Kidney (tissue), 22 donors: ENCODE measurements at places on chromosomes 2 and 18. TPM values are rescaled to one million over a fixed set of nuclear protein-coding genes. Genes with fewer than 3 reads are reported as not detected.

DNA sequence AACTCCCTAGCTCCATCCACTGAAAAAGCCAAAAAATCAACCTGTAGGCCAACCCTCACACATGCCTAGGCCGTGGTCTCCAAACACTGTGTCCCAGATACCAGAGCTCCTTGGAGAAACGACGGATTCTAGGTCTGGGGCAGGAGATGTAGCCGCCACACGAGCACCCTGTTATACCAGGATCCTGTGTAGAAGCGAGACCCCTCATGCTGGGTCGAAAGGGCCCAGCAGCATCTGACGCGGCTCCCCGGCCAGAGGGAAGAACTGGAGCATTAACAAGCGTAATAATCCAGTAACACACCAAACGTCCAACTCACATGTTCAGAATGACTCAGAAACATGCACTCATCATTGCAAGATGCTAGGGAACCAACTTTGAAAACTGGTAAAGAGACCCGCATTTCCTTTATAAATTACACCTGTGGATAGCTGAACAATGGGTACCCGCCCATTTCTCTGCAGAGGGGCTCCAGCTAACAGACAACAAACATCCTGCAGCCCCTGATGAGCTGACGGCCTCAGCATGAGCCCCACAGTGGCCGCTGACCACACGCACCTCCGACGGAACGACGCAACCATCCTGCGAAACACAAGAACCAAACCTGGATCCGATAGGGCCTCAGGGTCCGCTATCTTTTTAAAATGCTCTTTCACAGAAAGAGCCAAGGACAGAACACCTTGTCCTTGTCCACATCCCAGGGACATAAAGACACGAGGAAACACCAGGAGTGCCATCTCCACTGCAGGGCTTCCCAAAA, 14.2 kb downstream of the SLC66A2 start:
- H3K27me3 ChIP-seq = no peaks in the 10 kb centered on the region
- DNase-seq = no peak
- H3K4me1 ChIP-seq = peaks cover 16% of the 10 kb centered on the region
- no peak overlapping the region for H3K27ac ChIP-seq
- no peak overlapping the region for H3K4me3 ChIP-seq
- H3K36me3 ChIP-seq = peaks cover 17% of the 10 kb centered on the region

DNA sequence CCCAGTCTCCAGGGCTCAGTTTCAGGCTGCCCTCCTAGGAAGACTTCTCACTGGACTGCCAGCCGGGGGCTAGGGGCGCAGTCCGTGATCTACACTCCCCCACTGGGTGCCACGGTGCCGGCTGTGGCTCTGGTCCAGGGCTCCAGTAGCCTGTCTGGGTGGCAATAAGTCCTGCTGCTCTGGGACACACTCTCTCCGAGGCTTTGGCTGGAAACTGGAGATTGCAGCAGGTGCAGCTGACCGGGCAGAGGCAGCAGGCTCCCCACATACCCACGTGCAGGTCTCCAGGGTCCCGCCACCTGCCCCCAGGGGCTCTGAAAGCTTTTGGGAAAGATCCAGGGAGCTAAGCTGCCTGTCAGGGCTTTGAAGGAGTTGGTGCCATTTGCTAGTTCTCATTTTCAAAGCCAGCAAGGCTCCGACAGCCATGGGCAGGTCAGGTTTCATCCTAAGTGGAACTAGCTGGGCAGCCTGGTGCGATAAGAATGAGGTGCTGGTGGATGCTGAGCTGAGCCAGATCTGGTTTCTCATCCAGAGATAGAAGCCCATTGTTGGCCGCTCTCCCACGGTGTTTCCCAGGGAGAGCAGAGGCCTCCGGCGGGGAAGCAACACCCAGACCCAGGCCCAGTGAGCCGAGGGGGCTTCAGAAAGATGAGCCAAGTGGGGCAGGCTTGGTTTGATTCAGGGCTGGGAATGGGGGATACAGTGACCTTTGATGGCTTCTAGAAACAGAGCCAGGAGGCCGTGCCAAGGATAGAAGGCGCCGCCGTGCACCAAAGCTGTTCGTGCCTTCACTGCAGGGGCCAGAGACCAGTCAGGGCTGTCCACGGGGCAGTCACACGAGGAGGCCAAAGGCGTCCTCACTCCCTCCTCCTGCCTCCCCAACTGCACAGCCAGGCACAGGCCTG, 141.7 kb upstream of the GPC1 start:
- peak; percentile 67 for DNase-seq
- H3K4me3 ChIP-seq = no peak overlapping the region

- H3K4me1 ChIP-seq = no peaks in the 10 kb centered on the region
- no peaks in the 10 kb centered on the region for H3K36me3 ChIP-seq
- no peak overlapping the region for H3K27ac ChIP-seq
- H3K27me3 ChIP-seq = no peaks in the 10 kb centered on the region
Measured at GRCh38 chr18:54506516-54507261, 84.4 kb upstream of the DYNAP start.

GRCh38 chr18:67425672-67426071, 90.8 kb downstream of the DSEL start:
- no peak overlapping the region for H3K4me3 ChIP-seq
- H3K27ac ChIP-seq = no peak overlapping the region
- H3K36me3 ChIP-seq = no peaks in the 10 kb centered on the region
- H3K27me3 ChIP-seq = no peaks in the 10 kb centered on the region
- no peak for DNase-seq

DNA sequence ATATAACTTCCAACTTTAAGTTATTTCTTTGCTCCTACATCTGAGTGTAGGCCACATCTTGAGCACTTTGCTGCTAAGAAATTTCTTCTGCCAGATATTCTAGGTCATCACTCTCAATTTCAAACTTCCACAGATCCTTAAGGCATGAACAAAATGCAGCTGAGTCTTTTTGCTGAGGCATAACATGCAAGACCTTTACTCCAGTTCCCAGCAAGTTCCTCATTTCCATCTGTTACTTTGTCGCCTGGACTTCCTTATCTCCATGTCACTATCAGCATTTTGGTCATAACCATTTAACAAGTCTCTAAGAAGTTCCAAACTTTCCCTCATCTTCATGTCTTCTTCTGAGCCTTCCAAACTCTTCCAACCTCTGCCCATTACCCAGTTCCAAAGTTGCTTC, 1077.3 kb upstream of the TMEFF2 start:
- H3K27me3 ChIP-seq = no peaks in the 10 kb centered on the region
- H3K4me1 ChIP-seq = no peaks in the 10 kb centered on the region
- DNase-seq = no peak
- no peaks in the 10 kb centered on the region for H3K36me3 ChIP-seq
- H3K4me3 ChIP-seq = no peak overlapping the region

- DNase-seq = peak; percentile 47
- peaks cover 4% of the 10 kb centered on the region for H3K4me1 ChIP-seq
- no peaks in the 10 kb centered on the region for H3K36me3 ChIP-seq
- no peak overlapping the region for H3K4me3 ChIP-seq
- no peaks in the 10 kb centered on the region for H3K27me3 ChIP-seq
Measured at GRCh38 chr2:45891719-45892424, 240.4 kb downstream of the PRKCE start.

GRCh38 chr18:21499997-21500396, 100.5 kb downstream of the ESCO1 start:
- H3K4me1 ChIP-seq = no peaks in the 10 kb centered on the region
- no peaks in the 10 kb centered on the region for H3K27me3 ChIP-seq
- no peaks in the 10 kb centered on the region for H3K36me3 ChIP-seq

GRCh38 chr2:9780368-9781130, 62.7 kb upstream of the TAF1B start:
- no peak for DNase-seq
- no peaks in the 10 kb centered on the region for H3K27me3 ChIP-seq
- no peaks in the 10 kb centered on the region for H3K36me3 ChIP-seq
- H3K27ac ChIP-seq = no peak overlapping the region

GRCh38 chr2:29209551-29209950, 94.3 kb downstream of the CLIP4 start:
- H3K4me3 ChIP-seq = no peak overlapping the region
- no peak overlapping the region for H3K27ac ChIP-seq
- H3K4me1 ChIP-seq = no peaks in the 10 kb centered on the region
- DNase-seq = no peak

- H3K4me1 ChIP-seq = no peaks in the 10 kb centered on the region
- H3K36me3 ChIP-seq = no peaks in the 10 kb centered on the region
- DNase-seq = peak; percentile 25
- H3K4me3 ChIP-seq = no peak overlapping the region
Measured at GRCh38 chr2:184004289-184004947, 593.9 kb upstream of the ZNF804A start.

DNA sequence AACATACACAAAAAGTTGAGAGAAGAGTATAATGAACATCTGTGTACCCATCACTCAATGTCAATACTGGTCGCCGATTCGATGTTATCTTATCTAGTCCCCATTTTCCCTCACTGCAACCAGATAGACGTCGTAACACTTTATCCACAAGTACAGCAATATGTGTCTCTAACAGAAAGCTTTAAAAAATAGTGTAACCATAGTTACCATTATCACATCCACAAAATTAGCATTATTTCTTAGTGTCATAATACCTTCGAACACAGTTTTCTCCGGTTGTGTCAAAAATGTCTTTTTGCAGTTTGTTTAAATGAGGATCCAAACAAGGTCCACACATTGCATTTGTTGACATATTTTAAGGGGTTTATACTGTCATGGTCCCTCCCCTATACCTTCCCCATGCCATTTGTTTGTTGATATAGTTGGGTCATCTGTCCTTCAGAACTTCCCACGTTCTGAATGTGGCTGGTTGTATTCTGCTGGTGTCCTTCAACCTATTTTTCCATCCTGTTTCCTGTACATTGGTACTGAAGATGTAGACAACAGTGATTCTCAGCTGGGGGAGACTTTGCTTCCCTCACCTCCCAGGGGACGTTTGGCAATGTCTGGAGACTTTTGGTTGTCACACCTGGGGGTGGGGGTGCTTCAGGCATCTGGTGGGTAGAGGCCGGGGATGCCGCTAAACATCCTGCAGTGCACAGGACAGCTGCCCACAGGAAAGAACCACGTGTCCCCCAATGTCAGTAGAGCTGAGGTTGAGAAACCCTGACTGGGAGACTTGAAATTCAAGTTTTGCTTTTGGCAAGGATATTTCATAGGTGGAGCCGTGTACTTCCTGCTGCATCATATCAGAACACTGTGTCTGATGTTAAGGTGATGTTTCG, 72.7 kb upstream of the SPRED2 start:
- no peaks in the 10 kb centered on the region for H3K27me3 ChIP-seq
- H3K27ac ChIP-seq = no peak overlapping the region
- no peak for DNase-seq
- no peak overlapping the region for H3K4me3 ChIP-seq

GRCh38 chr2:112777036-112777435, 7.3 kb downstream of the IL1A start:
- no peak overlapping the region for H3K27ac ChIP-seq
- no peaks in the 10 kb centered on the region for H3K4me1 ChIP-seq
- no peaks in the 10 kb centered on the region for H3K27me3 ChIP-seq
- H3K4me3 ChIP-seq = no peak overlapping the region
- H3K36me3 ChIP-seq = no peaks in the 10 kb centered on the region

- DNase-seq = no peak
- H3K36me3 ChIP-seq = no peaks in the 10 kb centered on the region
- no peaks in the 10 kb centered on the region for H3K4me1 ChIP-seq
Measured at GRCh38 chr2:173326806-173327205, 27.9 kb upstream of the CDCA7 start.

DNA sequence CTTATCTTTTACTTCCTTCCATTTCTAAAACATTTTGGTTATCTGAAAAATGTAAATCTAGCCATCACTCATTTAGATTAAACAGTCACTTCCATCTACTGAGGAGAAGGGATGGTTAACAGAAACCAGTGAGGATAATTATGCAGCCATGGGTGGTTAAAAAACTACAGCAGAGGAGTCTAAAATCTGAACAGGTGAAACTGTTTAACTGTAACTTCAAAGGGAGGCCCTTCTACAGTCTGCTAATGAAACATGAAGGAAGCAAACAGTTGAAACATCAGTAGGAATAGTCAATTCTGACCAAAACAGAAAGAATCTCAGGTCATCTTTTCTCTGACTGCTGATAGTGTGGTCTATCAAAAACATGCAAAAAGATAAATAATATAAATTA, 71.0 kb downstream of the DTNB start:
- no peak overlapping the region for H3K4me3 ChIP-seq
- no peak overlapping the region for H3K27ac ChIP-seq
- H3K36me3 ChIP-seq = no peaks in the 10 kb centered on the region
- DNase-seq = no peak
- no peaks in the 10 kb centered on the region for H3K4me1 ChIP-seq

Gene TBR1
- not detected for polyA plus RNA-seq

Gene WNT10A
- 1.1 TPM for polyA plus RNA-seq

Gene LRRTM1
- 1.1 TPM for polyA plus RNA-seq

Gene AFF3
- 0.65 TPM for polyA plus RNA-seq

Gene NT5DC4
- polyA plus RNA-seq = not detected
